Right lobe of liver (tissue), 6 donors: ENCODE measurements at places on chromosomes 5 and 9. TPM values are rescaled to one million over a fixed set of nuclear protein-coding genes. Genes with fewer than 3 reads are reported as not detected.

The BAG1 gene
- total RNA-seq = 42.6 TPM

GRCh38 chr9:84189904-84190303, 150.7 kb downstream of the SLC28A3 start:
- no peaks in the 10 kb centered on the region for H3K4me1 ChIP-seq
- H3K4me3 ChIP-seq = no peak overlapping the region
- H3K27ac ChIP-seq = no peak overlapping the region
- no peak for DNase-seq

DNA sequence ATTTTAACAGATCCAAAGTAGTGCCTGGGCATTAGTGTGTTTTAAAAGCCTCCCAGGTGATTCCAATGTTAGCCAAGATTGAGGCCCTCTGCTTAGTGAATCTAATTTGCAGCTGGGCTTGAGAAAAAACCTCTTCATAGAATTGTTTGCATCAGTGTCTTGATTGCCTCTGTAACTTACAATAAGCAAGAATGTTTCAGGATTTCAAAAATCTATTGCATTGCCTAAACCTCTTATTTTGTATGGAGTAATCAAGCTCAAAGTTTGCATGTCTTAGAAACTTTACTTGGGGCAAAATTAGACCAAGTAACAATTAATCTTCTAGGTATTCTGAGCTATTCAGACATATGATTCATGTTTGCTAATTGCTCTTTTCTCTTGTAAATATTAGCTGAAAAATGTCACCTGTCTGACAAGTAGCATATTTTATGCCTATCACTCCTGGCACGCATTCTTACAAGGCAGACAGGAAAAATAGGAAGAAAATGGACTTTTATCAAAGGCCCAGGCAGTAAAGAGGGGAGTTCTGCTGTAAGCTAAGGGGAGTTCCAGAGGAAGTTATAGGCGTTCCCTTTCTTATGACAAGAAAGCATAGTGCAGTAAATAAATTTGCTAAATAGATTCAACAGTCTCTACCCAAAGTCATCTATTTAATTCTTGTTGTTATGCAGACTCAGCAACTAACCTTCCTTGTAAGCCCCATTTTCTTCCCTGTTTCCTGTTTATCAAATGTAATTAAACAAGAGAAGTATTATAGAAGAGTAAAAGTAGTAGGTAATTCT, 21.0 kb downstream of the PDCD1LG2 start:
- no peak overlapping the region for H3K4me3 ChIP-seq
- H3K27ac ChIP-seq = no peak overlapping the region
- no peaks in the 10 kb centered on the region for H3K27me3 ChIP-seq
- no peaks in the 10 kb centered on the region for H3K36me3 ChIP-seq

- H3K27ac ChIP-seq = no peak overlapping the region
- no peaks in the 10 kb centered on the region for H3K36me3 ChIP-seq
- H3K4me3 ChIP-seq = no peak overlapping the region
- no peaks in the 10 kb centered on the region for H3K27me3 ChIP-seq
- no peak for DNase-seq
Measured at GRCh38 chr9:136823136-136824046, 15.6 kb downstream of the RABL6 start.

GRCh38 chr9:96209407-96210271, 92.3 kb downstream of the HSD17B3 start:
- no peaks in the 10 kb centered on the region for H3K4me1 ChIP-seq
- no peak for DNase-seq
- no peak overlapping the region for H3K4me3 ChIP-seq
- no peaks in the 10 kb centered on the region for H3K36me3 ChIP-seq

DNA sequence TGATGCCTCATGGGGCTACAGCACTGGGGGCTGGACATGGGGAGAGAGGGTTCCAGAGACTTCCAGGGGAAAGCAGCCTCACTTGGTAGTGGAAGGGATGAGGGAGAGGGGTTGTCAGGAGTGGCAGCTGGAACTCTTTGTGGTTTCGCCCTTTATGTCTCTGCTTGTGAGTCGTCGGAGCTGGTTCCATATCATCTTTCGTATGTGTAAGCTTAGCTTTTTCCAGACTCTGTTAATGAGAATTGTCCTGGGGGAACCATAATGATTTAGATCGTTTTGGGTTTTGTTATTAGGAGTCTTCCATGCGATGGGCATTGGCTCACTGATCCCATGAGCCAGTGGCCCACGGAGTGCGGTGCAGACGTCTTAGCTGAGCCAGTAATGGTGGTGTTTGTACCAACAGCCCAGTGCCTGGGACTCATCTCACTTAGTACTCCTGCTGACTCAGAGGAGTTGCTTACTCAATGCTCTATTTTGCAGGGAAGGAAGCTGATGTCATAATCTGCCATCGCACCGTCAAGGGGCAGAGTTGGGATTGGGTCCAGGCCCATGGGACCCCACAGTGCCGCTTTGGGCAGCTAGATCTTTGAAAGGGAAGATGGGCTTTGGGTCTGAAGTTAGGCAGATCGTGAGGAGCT, 48.5 kb downstream of the NEK6 start:
- DNase-seq = no peak
- no peak overlapping the region for H3K4me3 ChIP-seq
- no peaks in the 10 kb centered on the region for H3K27me3 ChIP-seq
- H3K4me1 ChIP-seq = no peaks in the 10 kb centered on the region

DNA sequence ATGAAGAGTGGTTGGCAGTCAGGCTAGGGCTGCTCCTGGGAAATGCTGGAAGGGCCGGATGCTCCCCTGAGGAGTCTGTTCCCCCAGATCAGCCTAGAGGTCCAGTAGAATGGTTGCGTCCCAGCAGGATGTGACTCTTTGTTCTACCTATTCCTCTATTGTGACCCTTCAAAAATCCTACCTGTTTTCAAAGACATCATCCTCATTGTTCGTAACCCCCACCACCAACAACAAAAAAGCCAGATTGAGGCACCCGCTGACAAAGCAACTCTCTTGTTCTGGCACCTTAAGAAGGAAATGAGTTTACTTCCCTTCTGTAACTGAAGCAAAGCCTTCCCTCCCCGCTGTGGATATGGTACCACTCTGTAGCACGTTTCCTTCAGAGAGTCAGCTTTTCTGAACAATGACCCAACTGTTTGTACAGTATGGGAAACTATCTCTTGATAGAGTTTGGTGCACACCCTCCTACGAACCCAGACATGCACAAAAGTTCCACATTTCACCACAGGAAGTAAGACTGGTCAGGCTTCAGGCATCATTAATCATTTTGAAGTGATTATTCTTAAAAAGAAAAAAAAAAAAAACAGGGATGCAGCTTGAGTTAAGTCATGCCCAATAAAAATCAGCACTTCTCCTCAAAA, 207.2 kb downstream of the ENC1 start:
- H3K4me3 ChIP-seq = no peak overlapping the region
- H3K27me3 ChIP-seq = no peaks in the 10 kb centered on the region
- no peak for DNase-seq
- no peaks in the 10 kb centered on the region for H3K4me1 ChIP-seq

The GPX8 gene
- total RNA-seq = 1.1 TPM

The GKAP1 gene
- total RNA-seq = 5.8 TPM

The PCDHB2 gene
- total RNA-seq = 0.11 TPM

The NMUR2 gene
- not detected for total RNA-seq

The KIF4B gene
- total RNA-seq = not detected

DNA sequence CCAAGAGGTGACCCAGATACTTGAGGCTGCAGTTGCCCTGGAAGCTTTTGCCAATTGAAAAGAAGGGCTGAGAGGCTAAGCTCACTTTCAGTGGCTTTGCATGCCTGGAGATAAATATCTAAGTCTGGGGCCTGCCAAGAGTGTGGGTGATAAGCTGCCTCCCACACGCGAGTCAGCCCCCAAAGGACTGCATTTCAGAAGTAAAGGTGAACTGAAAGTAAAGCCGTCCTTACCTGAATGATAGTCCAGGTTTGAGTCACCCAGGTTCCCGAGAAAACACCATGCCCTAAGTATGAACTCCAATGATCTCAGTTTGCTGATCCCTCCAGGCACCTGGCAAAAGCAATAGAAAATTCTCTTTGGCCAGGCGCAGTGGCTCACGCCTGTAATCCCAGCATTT, 22.5 kb upstream of the N4BP3 start:
- H3K27ac ChIP-seq = no peak overlapping the region
- H3K4me3 ChIP-seq = no peak overlapping the region
- no peak for DNase-seq

GRCh38 chr9:1473956-1474634, 423.9 kb downstream of the DMRT2 start:
- H3K4me3 ChIP-seq = no peak overlapping the region
- DNase-seq = no peak
- no peaks in the 10 kb centered on the region for H3K4me1 ChIP-seq
- H3K27ac ChIP-seq = no peak overlapping the region
- H3K36me3 ChIP-seq = no peaks in the 10 kb centered on the region

DNA sequence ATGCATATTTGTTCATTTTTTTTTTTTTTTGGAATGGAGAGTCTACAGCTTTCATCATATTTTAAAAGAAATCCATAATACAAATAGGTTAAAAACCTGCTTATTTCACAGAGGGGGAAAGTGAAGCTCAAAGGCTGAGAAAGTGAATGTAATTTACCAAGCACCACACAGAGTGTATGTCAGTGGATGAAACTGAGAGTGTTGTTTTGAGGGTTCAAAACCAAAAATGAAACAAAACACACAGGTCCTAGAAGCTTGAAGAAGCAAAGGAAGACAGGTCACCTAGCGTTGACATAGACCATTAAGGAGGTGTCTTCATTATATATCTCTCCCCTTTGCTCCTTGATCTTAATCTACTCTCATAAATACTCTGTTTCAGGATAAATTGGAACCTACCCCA, 7.5 kb downstream of the NMUR2 start:
- no peaks in the 10 kb centered on the region for H3K36me3 ChIP-seq
- no peaks in the 10 kb centered on the region for H3K27me3 ChIP-seq
- H3K4me3 ChIP-seq = no peak overlapping the region
- DNase-seq = no peak

The MAT2B gene
- 28.5 TPM for total RNA-seq

DNA sequence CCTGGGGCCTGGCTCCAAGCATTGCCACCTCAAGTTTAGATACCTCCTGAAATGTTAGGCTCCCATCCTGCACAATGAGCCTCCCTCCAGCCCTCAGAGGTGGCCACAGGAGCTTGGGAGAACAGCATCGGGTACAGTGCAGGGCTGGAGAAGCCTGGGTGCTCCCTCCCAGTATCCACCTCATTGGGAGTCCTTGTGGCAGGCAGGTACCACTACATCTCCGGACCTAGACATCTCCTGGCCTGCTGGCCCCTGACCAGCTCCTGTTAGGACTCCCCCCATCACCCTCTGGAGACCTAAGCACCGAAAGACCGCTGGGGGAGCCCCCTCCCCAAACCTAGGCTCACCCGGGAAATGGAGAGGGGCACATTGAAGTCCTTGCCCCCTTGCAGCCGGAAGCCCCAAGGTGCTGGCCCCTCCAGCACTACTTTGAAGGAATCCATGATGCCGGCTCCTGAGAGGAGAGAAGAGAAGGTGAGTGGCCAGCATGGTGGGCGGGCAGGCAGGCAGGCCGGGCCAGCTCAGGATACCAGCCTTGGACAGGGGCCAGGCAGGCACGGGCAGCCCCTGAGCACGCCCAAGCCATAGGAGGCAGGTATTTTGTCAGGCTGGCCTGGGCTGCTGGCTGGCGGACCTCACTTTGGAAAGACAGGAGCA, 1.2 kb downstream of the PDLIM7 start:
- no peaks in the 10 kb centered on the region for H3K4me1 ChIP-seq
- peak overlapping the region; percentile 31 for H3K4me3 ChIP-seq
- no peaks in the 10 kb centered on the region for H3K27me3 ChIP-seq
- H3K27ac ChIP-seq = peak overlapping the region; percentile 56
- H3K36me3 ChIP-seq = no peaks in the 10 kb centered on the region
- DNase-seq = no peak

DNA sequence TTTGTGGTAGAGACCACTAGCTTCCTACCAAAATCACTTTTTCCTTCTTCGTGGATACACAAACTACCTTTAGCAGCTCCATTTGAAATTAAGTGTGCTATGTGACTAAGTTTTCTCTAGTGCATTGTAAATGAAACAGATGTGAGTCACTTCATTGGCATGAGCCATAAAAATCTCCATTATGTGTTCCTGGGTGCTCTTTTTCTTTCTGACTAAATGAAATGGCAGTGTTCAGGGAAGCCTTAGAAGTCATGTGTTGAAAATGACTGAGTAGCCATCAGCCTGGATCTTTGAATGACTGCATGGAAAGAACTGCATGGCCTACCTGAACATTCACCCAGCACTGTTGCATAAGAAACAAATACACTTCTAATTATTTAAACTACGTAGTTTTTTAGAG, 107.9 kb downstream of the NDUFAF2 start:
- H3K4me1 ChIP-seq = no peaks in the 10 kb centered on the region
- H3K27ac ChIP-seq = no peak overlapping the region
- DNase-seq = no peak
- no peaks in the 10 kb centered on the region for H3K36me3 ChIP-seq
- H3K27me3 ChIP-seq = no peaks in the 10 kb centered on the region
- H3K4me3 ChIP-seq = no peak overlapping the region

The PRELID1 gene
- total RNA-seq = 80.4 TPM

- H3K4me3 ChIP-seq = no peak overlapping the region
- H3K36me3 ChIP-seq = no peaks in the 10 kb centered on the region
- no peaks in the 10 kb centered on the region for H3K4me1 ChIP-seq
- no peak overlapping the region for H3K27ac ChIP-seq
Measured at GRCh38 chr9:92986176-92987119, 39.1 kb downstream of the FGD3 start.

DNA sequence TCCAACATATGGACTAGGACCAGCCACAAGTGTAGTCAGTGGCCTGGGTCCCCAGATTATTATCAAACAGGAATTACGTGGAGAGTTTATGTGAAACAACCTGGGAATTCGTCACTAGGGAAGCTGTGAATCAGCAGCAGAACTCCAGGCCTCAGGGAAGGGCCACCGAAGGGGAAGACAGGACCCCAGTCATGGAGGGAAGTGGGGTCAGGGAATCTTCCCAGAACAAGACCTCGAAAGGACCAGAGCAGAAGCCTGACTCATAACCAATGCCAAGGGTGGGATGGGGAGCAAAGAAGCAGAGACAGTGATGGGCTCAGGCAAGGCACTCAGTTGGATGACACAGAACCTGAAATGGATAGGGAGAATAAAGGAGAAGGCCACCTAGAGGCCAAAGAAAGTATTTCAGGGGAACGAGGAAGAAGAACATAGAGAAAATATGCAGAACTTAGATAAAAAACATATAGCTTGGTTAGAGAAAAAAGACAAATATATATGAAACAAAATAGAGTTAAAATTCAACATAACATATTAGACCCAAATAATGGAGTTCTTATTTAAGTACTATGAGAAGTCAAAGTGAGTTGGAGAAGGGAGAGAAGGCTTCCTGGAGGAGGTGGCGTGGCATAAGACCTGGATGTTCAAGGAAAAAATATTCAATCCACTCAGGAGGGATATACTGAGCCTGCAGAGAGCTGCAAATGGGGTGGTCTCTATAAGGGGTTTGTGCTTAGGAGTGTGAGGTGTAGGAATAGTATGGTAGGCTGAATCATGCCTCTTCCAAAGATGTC, 66.7 kb upstream of the CAST start:
- H3K36me3 ChIP-seq = no peaks in the 10 kb centered on the region
- no peaks in the 10 kb centered on the region for H3K27me3 ChIP-seq
- H3K4me1 ChIP-seq = no peaks in the 10 kb centered on the region

The HRH2 gene
- 1.4 TPM for total RNA-seq

The SHB gene
- 24.9 TPM for total RNA-seq
